Sigmoid colon (tissue), 7 donors: ENCODE measurements at places on chromosomes 3 and 15. TPM values are rescaled to one million over a fixed set of nuclear protein-coding genes. Genes with fewer than 3 reads are reported as not detected.

DNA sequence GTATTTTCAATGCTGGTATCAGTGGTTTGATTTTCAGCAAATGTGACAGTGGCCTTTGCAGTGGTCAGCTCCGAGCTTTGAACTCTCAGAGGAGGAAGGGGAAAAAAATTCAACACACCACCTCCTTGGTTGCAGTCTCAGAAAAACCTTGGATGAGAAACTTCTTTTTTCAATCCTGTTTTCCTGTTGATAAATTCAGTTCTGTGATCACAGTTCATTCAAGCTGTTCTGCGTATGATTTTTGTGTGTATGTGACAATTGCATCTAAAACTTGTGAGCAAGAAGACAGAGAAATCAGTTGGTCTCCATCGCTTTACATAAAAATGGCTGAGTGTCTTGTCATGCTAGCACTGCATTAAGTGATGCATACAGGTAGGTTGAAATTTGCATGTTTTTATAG is 19.2 kb downstream of the ZBTB38 start:
- no peak for DNase-seq

The FEZF2 gene
- not detected for polyA plus RNA-seq

The SLC7A14 gene
- not detected for polyA plus RNA-seq

DNA sequence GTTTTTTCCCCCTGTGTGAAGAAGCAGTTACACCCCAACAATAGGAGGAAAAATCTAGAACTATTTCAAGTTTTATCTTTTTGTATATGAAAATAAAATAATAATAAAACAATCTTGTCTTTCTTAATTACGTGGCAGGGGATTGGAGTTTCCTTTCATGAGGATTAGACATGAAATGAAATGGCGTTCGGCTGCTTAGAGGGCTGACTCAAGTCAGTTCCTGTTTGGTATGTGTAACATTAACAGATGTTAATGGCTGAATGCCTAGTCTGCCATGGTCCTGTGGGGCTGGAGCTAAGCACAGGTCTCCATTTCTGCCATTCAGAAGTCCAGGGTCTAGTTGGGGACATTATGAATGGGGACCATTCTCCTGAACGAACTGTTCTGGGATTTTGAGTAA is 3.1 kb upstream of the EXOG start:
- DNase-seq: no peak
